ENCODE measurements at places on chromosomes 5 and 9.

- no peak for DNase-seq
These were observed 104.7 kb upstream of the SSBP2 start for GRCh38 chr5:81855591-81855990.

GRCh38 chr5:79133121-79133656 is 21.6 kb downstream of the BHMT start:
- no peak for DNase-seq

DNA sequence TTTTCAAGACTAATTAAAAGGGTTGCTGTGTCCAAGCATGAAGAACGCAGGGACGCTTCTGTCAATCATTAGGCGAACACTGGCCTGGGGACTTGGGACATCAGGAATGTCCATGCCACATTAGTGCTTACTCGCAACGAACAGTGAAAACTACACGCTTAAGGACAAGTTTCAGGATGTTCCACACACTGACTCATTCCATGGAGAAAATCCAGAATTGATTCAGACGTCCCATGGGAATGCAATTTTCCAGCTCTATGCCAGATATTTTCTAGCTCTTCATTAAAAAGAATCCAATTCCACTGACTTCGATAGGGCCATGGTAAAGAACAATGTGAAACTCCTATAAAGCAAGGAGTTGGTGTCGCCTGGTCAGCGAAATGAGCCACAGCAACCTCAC is 98.2 kb downstream of the CAMSAP1 start:
- no peak for DNase-seq

GRCh38 chr9:124839612-124840299 is 13.5 kb upstream of the WDR38 start:
- no peak for DNase-seq

DNA sequence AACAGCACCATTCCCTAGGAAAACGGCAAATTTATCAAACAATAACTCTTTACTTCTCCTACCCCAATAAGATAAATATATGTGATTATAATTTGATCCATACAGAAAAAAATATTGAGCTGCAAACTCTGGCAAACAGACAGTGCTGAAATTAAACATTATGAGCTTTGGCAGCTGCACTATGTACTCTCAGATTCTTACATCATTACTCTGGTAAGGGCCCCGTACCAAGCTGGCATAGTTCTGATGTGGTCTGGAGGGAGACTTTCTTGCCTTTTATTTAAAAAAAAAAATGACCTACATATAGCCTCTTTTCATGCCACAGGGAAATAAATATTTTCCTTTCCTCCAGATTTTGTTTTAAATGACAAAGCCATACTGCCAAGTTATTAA is 95.0 kb downstream of the NR6A1 start:
- no peak for DNase-seq

- no peak for DNase-seq
These were observed 25.4 kb upstream of the EXOC3 start for GRCh38 chr5:417301-418161.

- no peak for DNase-seq
These were observed 57.2 kb downstream of the DENND1A start for GRCh38 chr9:123872710-123873109.

DNA sequence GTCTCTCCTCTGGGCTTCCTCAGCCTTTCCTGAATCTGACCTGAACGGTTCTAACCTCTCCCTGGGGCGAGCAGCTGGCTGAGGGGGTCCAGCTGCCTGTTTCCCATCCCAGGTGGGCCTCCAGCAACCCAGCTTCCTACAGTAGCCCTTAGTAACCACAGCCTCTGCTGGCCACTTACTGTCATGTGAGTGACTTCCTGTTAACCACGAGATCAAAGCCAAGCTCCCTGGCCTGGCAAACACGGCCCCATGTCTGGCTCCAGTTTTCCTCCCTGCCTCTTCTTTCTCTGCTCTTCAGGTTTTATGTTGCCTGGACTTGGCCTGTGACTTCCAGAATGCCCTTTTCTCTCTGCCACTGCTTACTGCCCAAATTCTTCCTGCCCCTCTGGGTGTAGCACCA is 47.2 kb upstream of the DAB2IP start:
- no peak for DNase-seq

DNA sequence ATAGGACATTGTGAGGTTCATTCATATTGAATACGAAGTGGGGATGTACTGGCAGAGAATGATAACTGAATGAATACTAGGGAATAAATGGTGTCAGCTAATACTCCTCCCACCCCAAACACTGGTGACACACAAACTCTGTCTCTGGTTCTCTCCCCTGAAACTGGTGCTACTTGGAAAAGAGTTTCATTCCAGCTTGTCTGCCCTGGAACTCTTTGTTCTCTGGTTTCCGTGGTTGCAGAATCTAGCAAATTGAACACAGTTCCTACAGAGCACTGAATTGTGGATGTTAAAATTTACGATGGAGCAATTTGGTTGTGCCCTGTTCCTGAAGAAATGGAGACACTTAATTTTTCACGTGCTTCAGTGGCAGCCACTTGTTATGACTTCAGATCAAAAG is 181.7 kb downstream of the KCTD16 start:
- no peak for DNase-seq

DNA sequence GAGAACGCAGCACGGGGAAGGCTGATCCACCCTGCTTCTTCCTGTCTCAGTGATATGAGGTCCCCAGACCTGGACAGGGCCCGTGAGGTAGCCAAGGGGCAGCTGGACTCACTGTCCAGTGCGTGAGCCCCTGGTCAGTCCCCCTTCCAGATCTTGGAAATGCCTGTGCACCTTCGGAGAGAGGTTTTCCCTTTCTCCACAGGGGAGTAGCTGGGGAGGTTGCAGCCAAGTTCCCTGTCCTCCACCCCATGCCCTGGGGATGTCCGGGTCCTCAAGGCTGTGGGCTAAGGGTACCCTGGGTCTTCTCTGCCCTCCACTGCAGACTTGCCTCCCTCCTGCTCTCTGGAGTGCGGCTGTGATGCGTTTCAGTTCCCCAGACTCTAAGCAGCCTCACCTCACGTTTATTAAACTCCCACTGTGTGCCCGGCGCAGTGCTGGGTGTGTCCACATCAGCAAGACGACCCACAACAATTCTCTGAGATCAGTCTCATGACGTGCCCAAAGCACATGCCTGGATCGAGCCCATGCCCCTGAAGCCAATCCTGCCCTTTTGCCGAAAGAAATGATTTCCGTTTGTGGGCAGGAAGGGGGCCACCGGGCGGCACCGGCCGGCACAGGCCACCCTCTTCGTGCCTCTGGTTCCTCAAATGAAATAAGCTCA is 101.3 kb upstream of the PHYKPL start:
- no peak for DNase-seq

DNA sequence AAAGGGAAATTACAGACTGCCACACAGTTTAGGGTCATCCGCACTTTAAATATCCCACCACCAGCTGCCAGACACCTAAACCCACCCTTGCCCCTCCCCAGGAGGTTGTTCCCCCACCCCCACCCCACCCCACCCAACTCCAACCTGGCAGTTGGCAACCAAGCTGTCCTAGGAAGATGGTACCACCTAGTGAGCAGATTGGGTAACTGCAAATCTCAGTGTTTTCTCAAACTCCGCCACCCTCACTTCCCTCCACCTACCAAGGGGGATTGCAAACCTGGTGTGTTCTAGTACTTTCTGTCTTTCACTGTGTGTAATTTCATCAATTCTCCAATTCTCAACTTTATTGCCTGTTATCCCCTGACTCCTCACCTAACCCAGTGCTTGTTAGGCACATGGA is 323.8 kb upstream of the IRX2 start:
- no peak for DNase-seq

GRCh38 chr9:103242025-103242424 is 246.9 kb downstream of the CYLC2 start:
- no peak for DNase-seq

GRCh38 chr5:180802325-180803180 is at the start of gene MGAT1:
MGAT1 (minus strand) TSS chr5:180802806; CDS start chr5:180792971, 9,835 bp downstream.
- peak; percentile 81 for DNase-seq

GRCh38 chr9:120438836-120439546 is 141.0 kb downstream of the CDK5RAP2 start:
- DNase-seq = peak; percentile 5

DNA sequence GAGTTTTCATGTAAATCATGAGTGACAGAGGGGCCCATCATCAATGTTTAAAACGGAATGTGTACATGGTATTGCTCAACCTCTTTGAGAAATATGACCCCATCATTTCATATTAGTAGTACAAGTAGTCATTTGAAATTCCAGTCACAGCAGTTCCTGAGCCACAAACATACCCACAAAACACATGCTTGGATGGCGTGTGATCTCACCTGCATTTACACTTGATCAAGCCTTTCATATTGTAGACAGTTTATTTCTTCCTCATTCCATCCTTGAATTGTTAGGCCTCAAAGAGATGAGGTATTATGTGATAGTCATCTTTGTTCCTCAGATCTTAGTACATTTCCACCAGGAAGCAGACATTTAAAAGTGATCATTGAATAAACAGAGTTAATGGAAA is 96.8 kb upstream of the TAS2R1 start:
- DNase-seq = no peak

GRCh38 chr9:80554301-80554700 is 982.5 kb downstream of the TLE4 start:
- DNase-seq = no peak
